ENCODE measurements at places on chromosomes 13 and 19.

DNA sequence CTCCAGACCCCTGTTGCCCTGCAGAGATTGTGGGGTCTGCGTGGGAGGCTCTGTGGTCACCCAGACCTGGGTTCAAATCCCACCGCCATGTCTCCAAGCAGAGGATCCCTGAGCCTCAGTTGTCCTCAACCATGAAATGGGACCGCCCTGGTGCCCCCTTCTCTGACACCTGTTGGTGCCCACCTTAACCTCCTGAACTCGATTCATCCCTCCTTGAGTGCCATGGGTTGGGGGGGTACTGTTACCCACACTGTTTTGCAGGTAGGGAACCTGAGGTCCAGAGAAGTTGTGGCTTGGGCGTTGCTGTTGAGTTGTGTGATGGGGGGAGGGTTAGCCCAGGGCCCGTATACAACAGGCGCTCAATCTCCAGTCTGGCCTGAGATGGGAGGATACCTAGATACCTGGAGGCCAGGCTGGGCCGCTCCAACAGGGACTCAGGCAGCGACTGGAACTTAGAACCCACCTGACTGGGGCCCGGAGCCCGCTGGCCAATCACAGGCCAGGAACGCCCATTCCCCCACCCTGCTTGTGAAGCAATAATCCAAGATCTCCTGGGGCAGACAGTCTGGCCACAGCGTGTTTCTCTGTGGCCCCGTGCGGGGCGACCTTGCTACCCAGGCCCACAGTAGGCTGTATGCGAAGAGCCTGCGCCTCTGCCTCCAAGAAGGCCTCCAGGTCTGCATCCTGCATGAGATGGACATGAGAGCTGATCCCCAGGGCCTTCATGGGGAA is 2.8 kb downstream of the ARID3A start:
- no peak for DNase-seq

GRCh38 chr19:35793381-35794165 is 18.2 kb downstream of the ARHGAP33 start:
- DNase-seq = no peak

DNA sequence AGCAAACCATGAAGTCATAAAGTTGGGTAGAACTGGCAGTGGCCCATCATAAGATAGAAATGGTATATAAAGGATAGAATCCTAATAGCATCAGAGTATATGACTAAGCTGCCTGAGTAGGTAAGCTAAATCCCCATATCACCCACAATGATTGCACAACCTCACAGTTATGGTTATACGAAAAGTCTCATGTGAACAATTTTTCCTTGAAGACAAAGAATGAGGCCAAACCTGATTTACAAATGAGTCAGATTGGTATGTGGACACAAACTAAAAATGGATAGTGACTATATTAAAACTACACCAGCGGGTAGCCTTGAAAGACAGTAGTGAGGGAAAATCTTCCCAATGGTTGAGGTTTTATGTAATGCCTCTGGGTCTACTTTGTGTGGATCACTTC is 40.9 kb upstream of the UFM1 start:
- no peak for DNase-seq

GRCh38 chr13:42275098-42275471 is 3.1 kb downstream of the AKAP11 start:
- DNase-seq = peak; percentile 48

GRCh38 chr13:38606699-38607535 is 80.0 kb upstream of the FREM2 start:
- no peak for DNase-seq

- DNase-seq = no peak
These were observed 8.9 kb downstream of the RTBDN start for GRCh38 chr19:12825254-12826131.

DNA sequence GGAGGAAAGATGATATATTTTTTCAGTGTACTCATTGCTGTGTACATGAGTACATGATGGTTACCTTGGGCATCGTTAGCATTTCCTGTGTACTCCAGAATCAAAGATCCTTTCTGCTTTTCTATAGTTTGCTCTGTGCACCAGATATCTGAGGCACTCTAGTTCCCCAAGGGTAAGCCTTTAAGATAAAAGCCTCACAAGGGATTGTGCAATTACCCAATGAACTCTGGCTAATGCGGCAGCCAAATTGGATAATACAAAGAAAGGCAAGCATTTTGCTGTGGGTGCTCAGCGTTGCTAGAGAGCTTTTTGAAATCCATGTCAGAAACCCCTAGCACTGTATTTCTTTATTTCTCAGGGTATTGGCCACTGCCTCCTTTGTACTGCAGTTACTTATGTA is 2.9 kb downstream of the CYSLTR2 start:
- DNase-seq = no peak

DNA sequence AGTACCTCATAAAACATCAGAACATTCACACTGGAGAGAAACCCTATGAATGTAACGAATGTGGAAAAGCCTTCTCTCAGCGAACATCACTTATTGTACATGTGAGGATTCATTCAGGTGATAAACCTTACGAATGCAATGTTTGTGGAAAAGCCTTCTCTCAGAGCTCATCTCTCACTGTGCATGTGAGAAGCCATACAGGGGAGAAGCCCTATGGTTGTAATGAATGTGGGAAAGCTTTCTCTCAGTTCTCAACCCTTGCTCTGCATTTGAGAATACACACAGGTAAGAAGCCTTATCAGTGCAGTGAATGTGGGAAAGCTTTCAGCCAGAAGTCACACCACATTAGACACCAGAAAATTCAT is 22.0 kb downstream of the ZNF146 start:
- no peak for DNase-seq

DNA sequence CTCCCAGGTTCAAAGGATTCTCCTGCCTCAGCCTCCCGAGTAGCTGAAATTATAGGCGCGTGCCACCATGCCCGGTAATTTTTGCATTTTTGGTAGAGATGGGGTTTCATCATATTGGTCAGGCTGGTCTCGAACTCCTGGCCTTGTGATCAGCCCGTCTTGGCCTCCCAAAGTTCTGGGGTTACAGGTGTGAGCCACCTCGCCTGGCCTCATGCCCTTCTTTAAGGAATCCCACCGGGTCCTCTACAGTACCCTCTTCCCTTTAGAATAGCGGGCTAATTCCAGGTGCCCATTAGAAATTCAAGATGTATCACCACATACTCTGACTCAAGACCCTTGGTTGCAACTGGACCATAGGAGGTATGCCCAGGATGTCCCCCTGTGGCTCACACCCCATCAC is 74.2 kb upstream of the ZNF536 start:
- DNase-seq = no peak

GRCh38 chr19:50465986-50466705 is 10.2 kb upstream of the EMC10 start:
- no peak for DNase-seq

DNA sequence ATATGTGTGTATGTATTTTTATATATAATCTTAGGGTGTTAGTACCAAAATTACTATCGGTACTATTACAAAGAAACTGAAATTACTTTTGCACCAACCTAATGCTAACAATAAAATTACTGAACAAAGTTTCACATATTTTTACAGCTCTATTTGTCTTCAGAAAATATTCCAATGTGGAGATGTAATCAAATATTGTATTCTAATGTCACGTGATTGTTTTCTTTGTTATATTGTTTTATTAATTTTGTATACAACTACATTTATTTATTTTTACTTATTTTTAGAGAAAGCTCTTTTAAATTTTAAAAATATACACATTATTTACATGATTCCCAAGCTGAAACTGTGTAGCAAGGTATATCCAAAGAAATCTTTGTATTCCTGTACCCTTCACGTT is 227.1 kb upstream of the KLF12 start:
- no peak for DNase-seq

- no peak for DNase-seq
These were observed 415.8 kb upstream of the KLF12 start for GRCh38 chr13:74550039-74550438.

GRCh38 chr19:10190026-10190425 is 4.7 kb downstream of the DNMT1 start:
- DNase-seq = no peak

GRCh38 chr13:56886398-56886797 is 254.3 kb upstream of the PRR20A start:
- DNase-seq = no peak

- no peak for DNase-seq
These were observed 2476.7 kb downstream of the PCDH9 start for GRCh38 chr13:64753233-64754000.
